Activated CD8-positive, alpha-beta memory T cell treated with anti-CD3 and anti-CD28 coated beads for 48 hours (primary cell): ENCODE measurements at places on chromosomes 4 and X.

GRCh38 chr4:112199041-112199440, 32.5 kb upstream of the AP1AR start:
- no peak for DNase-seq

DNA sequence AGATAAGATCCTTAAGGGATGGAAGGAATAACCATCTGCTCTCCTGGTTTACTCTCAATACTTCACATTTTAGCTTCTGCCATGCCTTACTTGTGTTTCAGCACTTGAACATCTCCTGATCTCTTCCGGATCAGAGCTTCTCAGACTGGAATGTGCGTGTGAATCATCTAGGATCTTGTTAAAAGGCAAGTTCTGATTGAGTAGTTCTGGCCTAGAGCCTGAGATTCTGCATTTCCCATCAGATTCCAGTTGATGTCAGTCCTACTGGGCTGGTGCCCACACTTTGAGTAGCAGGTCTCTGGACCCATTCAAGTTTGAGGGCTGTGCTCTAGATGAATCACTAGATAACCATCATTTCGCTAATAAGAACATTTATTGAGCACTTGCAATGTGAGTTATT, 20.0 kb downstream of the NDP start:
- no peak for DNase-seq

GRCh38 chr4:25180524-25181131, 20.4 kb upstream of the SEPSECS start:
- DNase-seq: no peak

DNA sequence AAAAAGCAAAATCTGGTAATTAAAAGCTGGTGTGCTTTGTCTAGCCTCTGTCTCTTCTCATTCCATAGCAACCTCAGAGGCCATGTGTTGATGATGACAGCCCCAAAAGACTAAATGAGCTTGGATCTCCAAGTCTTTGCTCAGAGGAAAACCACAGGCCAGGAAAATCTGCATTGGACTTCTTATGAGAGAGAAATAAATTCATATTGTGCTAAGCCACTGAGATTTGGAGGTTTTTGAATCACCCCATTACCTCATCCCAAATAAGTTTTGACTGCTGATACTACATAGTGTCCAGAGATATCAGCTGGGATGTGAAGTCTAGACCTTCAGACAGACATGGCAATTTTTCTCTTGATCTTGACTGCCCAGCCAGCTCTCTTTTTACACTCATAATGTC, 178.6 kb upstream of the DIPK2B start:
- DNase-seq: no peak

DNA sequence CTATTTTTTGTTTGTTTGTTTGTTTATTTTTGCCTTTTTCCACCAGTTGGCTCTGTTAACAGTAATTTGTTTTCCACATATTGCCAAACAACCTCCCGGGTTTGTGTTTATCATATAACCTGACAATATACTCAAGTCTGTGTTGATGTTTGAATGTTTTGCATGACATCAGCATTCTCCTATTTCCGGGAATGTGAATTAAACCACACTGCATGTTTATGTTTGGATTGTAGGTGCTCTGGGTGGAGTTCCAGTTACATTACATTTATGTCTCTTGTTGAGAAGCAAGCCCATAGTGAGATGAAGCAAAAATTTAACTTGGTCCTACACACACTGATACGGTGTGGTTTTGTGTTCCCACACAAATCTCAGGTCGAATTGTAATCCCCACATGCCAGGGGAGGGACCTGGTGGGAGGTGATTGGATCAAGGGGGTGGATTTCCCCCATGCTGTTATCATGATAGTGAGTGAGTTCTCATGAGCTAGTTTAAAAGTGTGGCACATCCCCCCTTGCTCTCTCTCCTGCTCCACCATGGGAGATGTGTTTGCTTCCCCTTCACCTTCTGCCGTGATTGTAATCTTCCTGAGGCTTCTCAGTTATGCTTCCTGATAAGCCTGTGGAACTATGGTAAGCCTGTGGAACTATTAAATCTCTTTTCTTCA, 54.4 kb upstream of the CLNK start:
- no peak for DNase-seq
